ENCODE measurements at places on chromosomes 2 and 18. TPM values are rescaled to one million over a fixed set of nuclear protein-coding genes. Genes with fewer than 3 reads are reported as not detected.

The TPO gene
- 8.1 TPM for total RNA-seq

The CD8B2 gene
- total RNA-seq: not detected

The PTGR3 gene
- 11.2 TPM for total RNA-seq

The LMAN1 gene
- 57.4 TPM for total RNA-seq

The GKN1 gene
- not detected for total RNA-seq

The CYP27A1 gene
- total RNA-seq: 37.8 TPM

The COBLL1 gene
- total RNA-seq: 64.6 TPM

The MSTN gene
- total RNA-seq: 1.3 TPM

The LHCGR gene
- not detected for total RNA-seq

The B4GALT6 gene
- 0.95 TPM for total RNA-seq

- DNase-seq: no peak
- H3K36me3 ChIP-seq: peaks cover 2% of the 10 kb centered on the region
- H3K27me3 ChIP-seq: no peaks in the 10 kb centered on the region
- H3K4me3 ChIP-seq: no peak overlapping the region
- no peak overlapping the region for H3K27ac ChIP-seq
- H3K4me1 ChIP-seq: no peaks in the 10 kb centered on the region
These were observed 30.9 kb downstream of the HAUS1 start for GRCh38 chr18:46134920-46135675.

GRCh38 chr2:236359426-236360045, 95.3 kb upstream of the ASB18 start:
- no peaks in the 10 kb centered on the region for H3K36me3 ChIP-seq
- H3K4me3 ChIP-seq: no peak overlapping the region
- no peak for DNase-seq
- H3K27ac ChIP-seq: no peak overlapping the region
- no peaks in the 10 kb centered on the region for H3K27me3 ChIP-seq

GRCh38 chr2:59589881-59590280, 963.6 kb downstream of the BCL11A start:
- H3K36me3 ChIP-seq: no peaks in the 10 kb centered on the region
- no peak overlapping the region for H3K27ac ChIP-seq
- H3K27me3 ChIP-seq: no peaks in the 10 kb centered on the region

GRCh38 chr2:207718521-207718920, 7.1 kb downstream of the CCNYL1 start:
- no peak overlapping the region for H3K4me3 ChIP-seq
- no peak overlapping the region for H3K27ac ChIP-seq
- H3K36me3 ChIP-seq: no peaks in the 10 kb centered on the region
- DNase-seq: no peak
- H3K27me3 ChIP-seq: no peaks in the 10 kb centered on the region

- no peaks in the 10 kb centered on the region for H3K27me3 ChIP-seq
- H3K36me3 ChIP-seq: no peaks in the 10 kb centered on the region
- no peak overlapping the region for H3K27ac ChIP-seq
- no peak for DNase-seq
These were observed 122.5 kb downstream of the FOXI3 start for GRCh38 chr2:88329815-88330603.

DNA sequence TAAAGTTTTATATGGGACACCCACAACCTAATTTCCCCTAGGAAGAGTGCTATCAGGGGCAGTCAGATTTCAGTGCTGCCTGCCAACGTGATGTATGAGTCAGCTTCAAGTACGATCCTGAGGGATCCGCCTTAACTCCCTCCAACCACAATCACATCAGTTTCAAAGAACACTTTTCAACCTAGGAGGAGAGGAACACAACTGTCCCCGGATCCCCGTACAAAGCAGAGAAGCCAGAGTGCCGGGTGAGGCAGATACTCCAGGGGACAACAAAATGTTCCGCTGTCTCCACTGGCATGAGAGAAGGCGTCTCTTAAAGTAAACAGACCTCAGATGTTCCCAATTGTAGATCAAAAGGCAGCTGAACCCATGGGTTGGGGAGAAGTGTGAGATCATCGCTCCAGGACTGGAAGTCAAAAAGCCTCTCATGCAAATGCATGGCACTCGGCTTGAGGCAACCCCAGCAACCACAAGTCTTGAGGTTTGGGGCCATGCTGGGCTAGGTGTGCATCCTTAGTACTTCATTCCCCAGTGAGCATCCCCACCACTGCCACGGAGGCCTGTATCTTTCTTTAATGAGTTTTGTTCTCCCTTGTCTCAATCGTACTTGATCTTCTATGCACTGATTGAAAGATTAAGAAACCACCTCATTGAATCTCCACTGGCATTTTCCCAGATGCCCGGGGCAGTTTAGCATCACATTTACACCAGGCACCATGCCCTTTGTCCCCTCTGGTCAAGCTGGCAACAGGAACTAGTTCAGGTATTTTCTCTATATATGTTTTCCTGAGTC, 91.0 kb upstream of the CCBE1 start:
- H3K4me1 ChIP-seq: no peaks in the 10 kb centered on the region
- no peaks in the 10 kb centered on the region for H3K27me3 ChIP-seq
- no peak for DNase-seq
- H3K4me3 ChIP-seq: no peak overlapping the region

DNA sequence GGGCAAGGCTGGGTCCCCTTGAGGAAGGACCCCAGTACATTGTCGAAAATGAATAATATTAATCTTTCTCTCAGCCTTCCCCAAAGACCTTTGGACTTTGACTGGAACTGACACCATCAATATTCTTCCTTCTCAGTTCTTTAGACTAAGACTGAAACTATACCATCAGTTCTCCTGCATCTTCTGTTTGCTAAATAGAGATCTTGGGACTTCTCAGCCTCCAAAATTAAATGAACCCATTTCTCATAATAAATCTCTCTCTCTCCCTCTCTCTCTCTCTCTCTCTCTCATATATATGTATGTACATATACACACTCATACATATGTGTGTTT, 39.7 kb upstream of the VRK2 start:
- H3K27ac ChIP-seq: no peak overlapping the region
- DNase-seq: no peak
- no peak overlapping the region for H3K4me3 ChIP-seq
- H3K36me3 ChIP-seq: no peaks in the 10 kb centered on the region

DNA sequence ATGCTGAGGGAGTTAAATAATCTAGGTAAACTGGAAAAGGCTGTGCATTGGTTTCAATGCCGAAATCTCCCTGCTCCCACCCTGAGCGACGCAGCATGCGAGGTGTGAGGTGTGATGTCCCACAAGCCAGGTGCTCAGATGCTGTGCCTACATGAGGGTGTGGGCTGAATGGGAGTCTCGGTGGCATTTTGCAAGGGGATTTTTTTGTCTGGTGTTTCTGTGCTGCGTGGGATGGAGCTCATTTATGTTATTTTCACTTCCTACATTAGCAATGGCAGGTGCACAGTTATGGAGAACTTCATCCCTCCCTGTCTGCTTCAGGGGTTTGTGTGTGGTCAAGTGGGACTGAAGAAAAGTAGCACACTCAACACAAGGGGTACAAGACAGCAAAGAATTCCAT, 110.2 kb upstream of the CCDC68 start:
- no peak overlapping the region for H3K27ac ChIP-seq
- no peak overlapping the region for H3K4me3 ChIP-seq
- H3K27me3 ChIP-seq: no peaks in the 10 kb centered on the region
- DNase-seq: no peak
- no peaks in the 10 kb centered on the region for H3K36me3 ChIP-seq

DNA sequence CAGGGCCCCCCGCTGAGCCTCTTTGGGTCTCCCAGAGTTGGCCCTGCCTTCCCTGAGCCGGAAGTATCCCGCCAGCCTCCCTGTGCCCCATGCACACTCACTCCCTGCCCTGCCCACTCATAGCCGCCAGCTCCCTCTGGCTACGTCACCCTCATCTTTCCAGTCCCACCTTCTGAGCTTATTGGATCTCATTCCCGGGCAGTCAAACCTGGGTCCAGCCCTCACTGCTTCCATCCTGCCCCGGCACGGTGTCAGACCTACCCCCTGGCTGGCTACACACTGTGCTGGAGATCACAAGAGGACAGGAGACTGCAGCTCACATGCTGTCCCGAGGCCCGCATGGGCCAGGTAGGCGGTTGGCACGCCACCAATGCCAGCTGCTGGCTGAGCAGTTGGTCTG, 147.2 kb downstream of the ASB1 start:
- H3K27ac ChIP-seq: no peak overlapping the region
- H3K4me1 ChIP-seq: no peaks in the 10 kb centered on the region
- no peaks in the 10 kb centered on the region for H3K36me3 ChIP-seq
- no peak for DNase-seq
- H3K27me3 ChIP-seq: no peaks in the 10 kb centered on the region

DNA sequence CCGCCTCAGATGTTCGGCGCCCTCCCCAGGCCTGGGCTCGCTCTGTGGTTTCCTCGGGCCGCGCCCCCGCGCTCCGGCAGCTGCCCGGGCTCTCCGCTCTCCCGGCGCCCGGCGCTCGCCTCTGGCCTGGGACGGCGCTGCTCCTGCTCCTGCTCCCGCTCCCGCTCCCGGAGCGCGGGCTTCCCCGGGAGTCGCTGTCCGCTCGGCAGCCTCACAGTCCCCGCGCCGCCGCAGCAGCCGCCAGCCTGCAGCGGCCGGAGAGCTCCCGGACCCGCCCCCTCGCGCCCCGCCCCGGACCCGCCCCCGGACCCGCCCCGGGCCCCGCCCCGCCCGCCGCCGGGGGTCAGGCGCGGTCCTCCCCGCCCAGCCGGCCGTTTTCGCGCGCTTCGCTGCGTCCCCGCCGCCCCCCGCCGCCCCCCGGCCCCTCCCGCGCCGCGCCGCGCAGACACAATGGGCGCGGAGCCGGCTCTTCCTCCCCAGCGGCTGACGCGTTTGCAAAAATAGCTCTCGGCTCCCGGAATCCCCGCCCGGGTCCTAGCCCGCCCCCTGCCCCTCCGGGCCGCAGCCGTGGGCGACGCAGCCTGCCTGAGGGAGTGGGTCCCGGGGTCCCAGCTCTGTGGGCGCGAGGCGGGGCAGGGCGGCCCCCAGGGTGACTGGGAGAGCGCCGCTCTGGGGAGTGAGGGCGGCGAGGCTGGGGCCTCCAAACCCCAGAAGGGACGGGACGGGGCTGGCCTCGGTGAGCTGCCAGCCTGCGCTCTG, at the start of gene ARL4C:
TSS of gene ARL4C (minus strand) at position 247 of the 759 bp plus-strand sequence. CDS start 495 bp downstream, outside the sequence.
- H3K36me3 ChIP-seq: no peaks in the 10 kb centered on the region
- peaks cover 16% of the 10 kb centered on the region for H3K4me1 ChIP-seq
- no peak for DNase-seq

DNA sequence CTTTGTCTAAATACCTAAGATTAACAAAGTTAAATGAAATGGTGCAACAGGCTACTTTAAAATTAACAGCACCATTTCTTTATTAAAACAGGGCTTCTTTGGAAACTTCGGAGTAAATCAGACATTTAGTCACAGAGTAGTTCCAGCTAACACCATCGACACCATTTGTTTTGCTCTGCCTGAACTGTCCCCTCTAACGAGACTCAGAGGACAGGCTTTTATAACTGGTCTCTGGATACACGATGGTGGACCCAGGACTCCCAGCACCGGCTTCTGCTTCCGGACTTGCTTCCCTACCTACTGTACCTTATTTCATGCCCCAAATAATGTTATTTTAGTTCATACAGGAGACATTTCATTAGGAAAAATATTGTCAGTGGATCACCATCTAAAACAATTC, 252.1 kb downstream of the XIRP2 start:
- H3K36me3 ChIP-seq: no peaks in the 10 kb centered on the region
- no peak overlapping the region for H3K27ac ChIP-seq
- H3K27me3 ChIP-seq: no peaks in the 10 kb centered on the region

GRCh38 chr2:3326871-3327270, 50.7 kb downstream of the EIPR1 start:
- no peaks in the 10 kb centered on the region for H3K4me1 ChIP-seq
- H3K27ac ChIP-seq: no peak overlapping the region
- no peak for DNase-seq

DNA sequence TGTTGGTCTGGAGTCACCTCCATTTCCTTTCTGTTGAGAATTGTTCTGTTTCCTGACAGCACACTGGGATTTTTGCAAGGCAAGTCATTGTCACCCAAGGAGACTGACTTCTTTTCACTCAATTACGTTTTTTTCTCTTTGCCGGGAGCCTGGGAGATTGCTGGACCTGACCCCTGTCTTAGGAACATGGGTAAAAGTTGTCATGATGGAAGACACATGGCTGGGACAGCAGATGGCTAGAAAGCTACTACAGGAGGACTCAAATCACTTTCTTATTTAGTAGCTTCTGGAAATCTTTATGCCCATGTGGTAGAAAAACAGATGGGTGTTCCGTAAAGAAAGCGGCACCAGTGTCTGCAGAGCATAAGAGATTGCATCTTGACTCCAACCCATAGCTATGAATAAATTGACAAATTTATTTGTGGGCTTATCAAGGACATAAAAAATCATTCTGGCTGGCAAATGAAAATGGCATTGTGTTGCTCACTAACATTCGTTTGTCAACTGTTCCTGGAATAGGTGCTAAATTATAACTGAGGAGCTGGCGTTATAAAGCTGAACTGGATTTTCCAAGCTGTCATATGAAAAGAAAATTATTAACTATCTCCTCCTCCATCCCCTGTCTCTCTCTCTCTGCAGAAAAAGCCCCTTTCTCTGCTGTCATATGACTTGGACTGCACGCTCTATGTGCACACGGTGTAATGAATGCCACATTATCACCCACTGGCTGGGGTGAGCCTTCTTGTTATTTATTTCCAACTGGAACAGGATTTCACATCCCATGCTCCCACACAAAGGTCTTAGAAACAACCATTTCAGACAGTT, 159.8 kb downstream of the SH3RF3 start:
- peaks cover 25% of the 10 kb centered on the region for H3K4me1 ChIP-seq
- no peak overlapping the region for H3K4me3 ChIP-seq
- no peak for DNase-seq
- no peak overlapping the region for H3K27ac ChIP-seq
- H3K27me3 ChIP-seq: no peaks in the 10 kb centered on the region

DNA sequence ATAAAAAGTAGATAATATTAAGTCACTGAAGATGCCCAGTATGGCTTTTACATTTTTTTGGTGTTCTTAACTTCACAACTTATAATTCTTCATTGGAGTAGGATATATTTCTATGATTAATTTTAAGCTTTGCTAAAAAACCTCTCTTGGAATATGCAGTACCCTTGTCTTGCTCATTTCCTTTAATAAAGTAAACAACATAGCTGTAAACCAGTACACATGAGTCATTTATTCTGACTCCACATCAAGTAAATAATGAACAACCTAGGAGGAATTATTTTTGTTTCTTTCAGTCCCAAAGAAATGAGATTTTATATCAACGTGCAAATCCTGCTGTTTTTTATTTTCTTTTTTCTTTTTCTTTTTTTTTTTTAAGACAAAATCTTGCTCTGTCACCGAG, 869.1 kb downstream of the CNTNAP5 start:
- no peaks in the 10 kb centered on the region for H3K4me1 ChIP-seq
- no peaks in the 10 kb centered on the region for H3K27me3 ChIP-seq
- no peak overlapping the region for H3K27ac ChIP-seq
- no peak for DNase-seq
- no peak overlapping the region for H3K4me3 ChIP-seq
- no peaks in the 10 kb centered on the region for H3K36me3 ChIP-seq

DNA sequence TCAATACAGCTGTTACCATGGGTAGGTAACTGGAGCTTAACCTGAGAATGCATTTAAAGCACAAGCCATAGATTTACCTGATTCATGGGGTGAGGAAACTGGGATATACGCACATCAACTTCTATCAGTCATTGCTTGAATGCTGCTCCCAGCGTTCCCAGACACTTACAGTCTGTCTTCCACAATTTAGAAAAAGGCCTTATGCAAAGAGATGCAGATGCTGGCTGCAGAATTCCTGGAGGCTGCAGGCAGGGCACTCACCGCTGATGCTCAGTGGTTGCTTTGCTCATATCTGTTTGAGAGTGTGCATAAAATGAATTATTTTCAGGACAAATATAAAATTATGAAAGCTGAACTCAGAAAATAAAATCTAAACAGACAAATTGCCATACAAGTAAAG, 950.7 kb upstream of the PIK3C3 start:
- no peak for DNase-seq
- no peaks in the 10 kb centered on the region for H3K4me1 ChIP-seq
- no peak overlapping the region for H3K27ac ChIP-seq
- H3K27me3 ChIP-seq: no peaks in the 10 kb centered on the region

Data from thoracic aorta (tissue), 2 donors.